Activated naive CD4-positive, alpha-beta T cell treated with anti-CD3 and anti-CD28 coated beads, Interleukin-2, amount 50 U/mL, for 72 hours (primary cell): ENCODE measurements at places on chromosomes 4 and X. TPM values are rescaled to one million over a fixed set of nuclear protein-coding genes. Genes with fewer than 3 reads are reported as not detected.

GRCh38 chr4:54913751-54914526 is 211.5 kb downstream of the KDR start:
- DNase-seq = no peak

DNA sequence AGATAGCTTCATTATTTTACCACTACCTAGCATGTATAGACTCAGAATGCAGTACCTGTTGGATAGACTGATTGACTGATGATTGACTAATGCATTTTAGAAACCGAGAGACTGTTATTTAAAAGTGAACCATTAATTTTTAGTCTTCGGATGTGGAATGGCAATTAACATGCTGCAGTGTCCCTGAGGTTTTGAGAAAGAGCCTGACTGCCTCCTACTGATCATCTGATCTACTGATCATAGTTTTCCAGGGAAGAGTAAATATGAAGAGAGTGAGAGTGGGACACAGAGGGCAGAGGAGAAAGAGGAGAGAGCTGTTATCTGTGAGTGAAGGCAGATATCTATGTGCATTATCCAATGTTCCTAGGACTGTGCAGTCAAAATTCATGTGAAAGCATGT is 764.7 kb downstream of the TRIML1 start:
- DNase-seq = no peak

DNA sequence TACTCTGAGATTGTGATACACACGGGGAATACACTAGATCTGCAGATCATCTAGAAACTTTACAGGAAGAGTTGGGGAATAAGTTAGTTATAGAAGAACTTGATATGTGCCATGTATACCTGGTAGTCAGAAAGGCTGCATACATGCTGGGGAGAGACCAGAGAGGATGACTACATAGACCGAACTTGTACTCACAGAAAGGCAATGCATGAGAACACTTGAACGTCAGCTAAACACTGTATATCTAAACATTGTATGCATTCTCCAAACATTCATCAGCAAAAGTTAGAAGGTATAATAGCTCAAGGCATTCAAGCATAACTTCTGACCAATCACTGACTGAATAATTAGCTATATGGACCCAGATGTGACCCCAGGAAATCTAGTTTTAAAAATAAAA is 78.0 kb upstream of the PDHA2 start:
- no peak for DNase-seq

- DNase-seq = no peak
Measured at GRCh38 chr4:122821092-122821491, 5.5 kb upstream of the FGF2 start.

- peak; percentile 65 for DNase-seq
Measured at GRCh38 chrX:49171752-49172279, at the start of gene PLP2. Gene PLP2, plus strand, starts transcription at chrX:49171898. Its CDS starts 103 bp downstream, at chrX:49172001.

GRCh38 chr4:183347146-183347545 is 24.9 kb upstream of the CLDN24 start:
- DNase-seq = peak; percentile 47

- no peak for DNase-seq
Measured at GRCh38 chr4:55634417-55635128, 1.5 kb downstream of the NMU start.

DNA sequence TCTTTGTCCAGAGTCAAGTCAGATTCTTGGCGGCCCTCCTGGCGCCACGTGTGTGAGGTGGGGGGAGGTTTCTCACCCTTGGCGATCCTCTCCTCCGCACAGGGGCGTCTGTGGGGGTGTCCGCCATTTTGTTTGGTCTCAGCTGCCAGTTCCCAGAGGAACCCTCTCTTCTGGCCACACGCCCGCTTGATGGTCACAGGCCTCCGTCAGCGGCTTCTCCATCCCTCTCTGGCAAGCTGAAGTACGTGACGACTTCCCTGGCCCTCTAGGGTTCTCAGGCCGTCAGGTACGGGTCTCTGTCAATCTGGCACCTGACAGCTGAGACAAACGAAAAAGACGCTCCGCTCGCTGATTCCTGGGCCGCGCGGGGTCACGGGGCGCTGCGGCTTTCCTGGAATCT is 272.6 kb downstream of the TRIML1 start:
- no peak for DNase-seq

DNA sequence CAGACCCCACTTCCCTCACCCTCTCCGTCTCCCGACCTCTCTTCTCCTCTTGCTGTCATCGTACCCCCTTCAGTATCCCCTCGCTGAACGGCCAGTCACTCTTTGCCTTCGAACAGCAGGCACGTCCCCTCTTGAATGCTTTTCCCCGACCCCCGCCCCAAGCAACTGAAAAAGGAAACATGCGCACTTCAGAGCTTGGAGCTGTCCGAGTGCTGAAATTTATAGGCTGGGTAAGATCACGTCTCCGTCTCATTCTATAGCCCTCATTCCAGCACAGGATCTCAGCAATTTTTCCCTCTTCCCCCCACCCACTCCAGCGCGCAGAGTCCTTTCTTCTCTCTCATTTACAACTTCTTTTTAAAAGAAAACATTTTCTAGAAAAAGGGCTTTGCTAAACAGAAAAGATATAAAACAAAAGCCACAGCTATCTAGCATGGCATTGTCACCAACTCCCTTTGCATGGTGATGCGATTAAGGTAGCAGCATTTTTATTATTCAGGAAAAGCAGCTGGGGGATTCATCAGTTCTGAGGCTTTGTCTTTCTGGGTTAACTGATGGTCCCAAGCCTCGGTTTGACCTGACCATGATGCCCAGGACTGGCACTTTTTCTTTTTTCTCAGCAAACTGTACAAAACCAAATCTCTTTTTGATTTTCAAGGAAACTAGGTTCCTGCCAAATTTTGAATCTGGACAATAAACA is at the start of gene GLRA2:
GLRA2 (plus strand) TSS at position 247 of the 700 bp plus-strand sequence. CDS start 522 bp downstream, outside the sequence.
- no peak for DNase-seq

GRCh38 chr4:40812386-40812785 is 62.6 kb downstream of the NSUN7 start:
- no peak for DNase-seq

DNA sequence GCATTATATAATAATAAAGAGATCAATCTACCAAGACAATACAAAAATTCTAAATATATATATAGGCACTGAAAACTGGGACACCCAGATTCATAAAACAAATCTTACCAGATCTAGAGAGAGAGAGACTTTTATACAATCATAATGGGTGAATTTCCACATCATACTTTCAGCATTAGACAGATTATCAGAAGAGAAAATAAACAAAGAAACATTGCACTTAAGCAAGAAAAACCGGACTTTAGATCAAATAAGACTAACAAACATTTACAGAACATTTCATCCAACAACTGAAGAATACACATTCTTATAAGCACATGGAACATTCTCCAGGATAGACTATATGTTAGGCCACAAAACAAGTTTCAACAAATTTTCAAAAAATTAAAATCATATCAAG is 245.1 kb downstream of the INPP4B start:
- DNase-seq = no peak

DNA sequence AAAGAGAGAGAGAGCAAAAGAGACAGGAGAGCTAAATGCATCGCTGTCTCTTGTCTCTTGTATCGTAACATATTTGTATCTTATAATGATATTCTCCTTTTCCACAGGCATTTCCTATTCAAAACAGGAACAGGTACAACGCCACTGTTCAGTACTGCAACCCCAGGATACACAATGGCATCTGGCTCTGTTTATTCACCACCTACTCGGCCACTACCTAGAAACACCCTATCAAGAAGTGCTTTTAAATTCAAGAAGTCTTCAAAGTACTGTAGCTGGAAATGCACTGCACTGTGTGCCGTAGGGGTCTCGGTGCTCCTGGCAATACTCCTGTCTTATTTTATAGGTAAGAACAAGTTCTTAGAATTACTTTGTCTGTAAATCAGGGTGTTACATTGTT is 288.6 kb downstream of the DCTD start:
- no peak for DNase-seq

DNA sequence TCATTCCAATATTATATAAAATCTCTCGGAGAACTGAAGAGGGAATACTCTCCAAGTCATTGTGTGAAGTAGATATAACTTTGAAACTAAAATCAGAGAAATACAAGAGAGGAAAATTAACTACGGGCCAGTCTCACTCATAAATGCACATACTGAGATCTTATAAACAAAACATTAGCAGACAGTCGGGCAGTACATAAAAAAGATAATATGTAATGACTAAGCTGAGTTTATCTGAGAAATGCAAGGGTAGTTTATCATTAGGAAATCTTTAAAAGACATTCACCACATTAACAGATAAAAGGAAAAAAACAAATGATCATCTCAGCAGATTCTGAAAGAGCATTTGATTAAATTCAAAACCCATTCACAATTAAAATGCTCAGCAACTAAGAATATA is 116.7 kb downstream of the NYX start:
- no peak for DNase-seq

DNA sequence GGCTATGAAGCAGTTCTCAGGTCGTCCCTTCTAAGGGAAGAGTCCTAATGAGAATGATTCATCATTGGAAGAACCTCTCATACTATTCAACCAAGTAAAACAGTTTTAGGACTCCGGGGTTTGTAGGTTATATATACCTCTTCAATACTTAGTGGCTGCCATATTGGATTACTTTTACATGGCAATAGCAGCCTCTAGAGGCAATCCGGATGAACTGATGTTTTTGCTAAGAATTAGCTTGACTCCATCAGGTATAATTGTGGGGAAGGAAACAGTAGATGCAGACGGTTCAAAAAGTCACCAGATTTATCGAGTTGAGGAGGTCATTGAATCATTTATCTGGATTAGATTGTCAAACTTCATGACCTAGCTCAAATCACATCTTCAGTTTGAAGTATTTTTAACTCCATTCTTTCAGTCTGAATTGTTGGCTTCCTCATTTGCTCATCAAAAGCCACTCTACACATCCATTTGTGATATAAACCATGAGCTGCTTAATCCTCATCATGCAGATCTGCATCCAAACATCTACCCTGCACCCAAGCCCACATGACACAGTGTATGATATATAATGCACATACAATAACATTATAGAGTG is 28.4 kb downstream of the GUCY1B1 start:
- DNase-seq = peak; percentile 9

GRCh38 chr4:138455097-138455496 is 212.9 kb upstream of the SLC7A11 start:
- no peak for DNase-seq

DNA sequence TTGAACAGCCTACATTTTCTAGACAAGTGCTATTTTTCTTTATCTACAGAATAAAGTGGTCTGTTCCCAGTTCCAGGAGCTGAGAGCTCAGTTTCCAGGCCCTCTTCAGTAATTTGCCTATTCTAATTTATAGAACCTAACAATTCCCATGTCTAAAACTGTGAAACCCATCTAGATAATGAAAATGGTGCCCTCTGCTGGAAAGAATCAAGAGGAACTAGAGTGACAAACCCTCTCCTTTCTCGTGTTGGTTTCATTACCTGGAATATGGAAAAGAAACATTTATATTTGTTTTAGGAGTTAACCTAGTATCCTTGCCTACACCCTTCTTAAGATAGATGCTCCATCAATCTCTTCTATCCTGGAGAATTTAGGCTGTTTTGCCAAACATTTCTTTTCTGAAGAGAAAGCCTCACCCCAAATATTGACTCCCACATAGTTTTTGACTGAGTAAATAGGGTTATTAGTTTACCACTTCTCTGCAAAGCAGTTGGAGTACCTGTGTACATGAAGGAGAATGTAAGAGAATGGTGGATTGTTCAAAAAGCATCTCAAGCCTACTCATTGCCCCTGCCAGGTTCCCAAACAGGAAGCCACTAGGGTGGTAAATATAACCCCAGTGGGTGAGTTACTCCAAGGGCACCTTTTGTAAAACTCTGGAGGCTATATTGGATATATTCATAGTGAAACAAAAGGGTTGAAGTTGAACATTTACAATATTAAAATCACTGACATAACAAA is 121.6 kb downstream of the RASL11B start:
- DNase-seq = no peak

DNA sequence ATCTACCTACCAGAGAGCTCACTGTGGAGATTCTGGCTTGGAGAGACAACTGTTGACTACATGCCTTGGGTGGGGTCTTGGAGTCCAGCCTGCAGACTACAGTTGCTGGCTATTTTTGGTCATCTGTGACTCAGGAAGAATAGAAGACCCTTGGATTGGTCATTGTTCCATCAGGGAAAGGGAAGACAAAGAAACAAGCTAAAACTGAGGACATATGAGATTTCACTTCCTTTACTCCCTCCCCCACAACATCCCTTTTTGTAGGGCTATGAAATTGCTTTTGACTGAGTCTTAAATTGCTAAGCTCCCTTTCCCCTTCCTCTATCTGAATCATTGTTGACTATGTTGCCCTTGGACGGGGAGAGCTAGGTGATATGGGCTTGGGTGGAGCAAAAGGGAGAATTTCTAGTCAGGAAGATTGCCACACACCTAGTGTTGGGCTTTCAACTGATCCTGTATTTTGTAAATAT is 11.7 kb downstream of the MSN start:
- no peak for DNase-seq

GRCh38 chr4:151304226-151304625 is 21.2 kb downstream of the SH3D19 start:
- no peak for DNase-seq

SPANXN4 gene
- not detected for total RNA-seq

IL21 gene
- 16.6 TPM for total RNA-seq

ATP1B4 gene
- total RNA-seq = not detected

ABLIM2 gene
- total RNA-seq = 0.27 TPM
